ENCODE measurements at places on chromosomes 2 and 18.

DNA sequence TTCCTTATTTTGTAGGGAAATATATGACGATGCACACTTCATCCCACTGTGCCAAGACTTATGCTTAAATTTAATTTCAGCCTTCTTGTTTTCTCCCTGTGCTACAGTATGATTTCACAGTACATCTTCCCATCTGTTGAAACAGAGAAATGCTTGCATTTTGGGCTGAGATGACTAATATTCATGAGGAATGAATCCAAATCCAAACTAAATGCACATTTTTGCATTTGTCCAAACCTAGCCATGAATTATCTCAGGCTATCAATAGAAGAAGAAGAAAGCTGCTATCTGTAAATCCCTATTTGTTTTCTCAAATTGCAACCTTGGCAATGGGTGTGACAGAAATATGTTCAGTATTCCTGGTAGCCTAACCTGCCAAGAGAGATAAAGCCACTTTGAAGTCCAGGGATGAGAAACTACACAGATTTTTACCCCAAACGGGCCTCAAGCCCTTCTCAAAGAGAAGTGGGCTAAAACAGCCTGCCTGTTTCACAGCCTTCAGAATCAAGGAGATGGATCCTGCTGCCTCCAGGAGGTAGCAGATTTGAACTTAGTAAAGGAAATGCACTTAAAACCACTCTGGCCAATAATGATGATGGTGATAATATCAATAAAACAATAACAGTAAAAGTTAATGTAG, 306.9 kb upstream of the NT5C1B start:
- DNase-seq: no peak

GRCh38 chr2:85999061-85999831, 106.4 kb downstream of the POLR1A start:
- DNase-seq: no peak

GRCh38 chr2:114880046-114880445, 437.6 kb downstream of the DPP10 start:
- DNase-seq: no peak

DNA sequence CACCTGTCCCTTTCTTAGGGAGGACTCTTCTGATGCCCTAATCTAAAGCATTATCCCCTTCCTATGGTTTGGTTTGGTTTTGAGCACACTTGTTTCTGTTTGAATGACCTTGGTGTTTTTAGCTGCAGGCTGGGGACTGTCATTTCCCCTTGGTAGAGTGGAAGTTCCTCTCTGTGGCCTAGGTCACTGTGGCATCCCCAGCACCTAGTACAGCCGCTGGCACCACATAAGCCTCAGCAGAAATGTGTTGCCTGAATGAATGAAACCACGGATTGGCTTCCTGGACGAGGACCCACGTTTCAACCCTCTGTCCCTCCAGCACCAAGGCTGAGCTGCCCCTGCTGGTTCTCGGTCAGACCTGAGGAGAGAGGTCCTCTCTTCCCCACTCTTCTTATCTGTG, 159.9 kb downstream of the CTIF start:
- no peak for DNase-seq

- no peak for DNase-seq
These were observed 70.0 kb downstream of the ATP9B start for GRCh38 chr18:79139206-79139605.

- DNase-seq: no peak
These were observed 190.4 kb downstream of the NCK2 start for GRCh38 chr2:105935063-105935462.

DNA sequence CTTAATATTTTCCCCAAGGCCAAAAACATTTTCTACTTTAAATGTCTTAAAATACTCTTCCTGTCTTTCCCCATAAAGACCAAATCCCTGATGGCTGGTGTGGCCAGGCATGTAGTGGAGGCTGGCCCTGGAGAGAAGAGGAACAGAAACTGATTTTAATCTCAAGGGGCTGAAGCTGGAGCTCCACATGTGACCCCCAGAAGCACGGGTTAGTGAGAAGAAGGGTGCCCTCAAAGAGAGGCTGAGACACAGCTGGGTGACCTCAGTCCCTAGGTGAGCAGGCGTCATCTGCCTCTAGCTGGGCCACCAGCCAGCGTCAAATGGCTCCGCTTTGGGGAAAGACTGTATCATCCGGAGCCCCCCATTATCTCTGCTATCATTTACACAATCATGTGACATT, 19.3 kb upstream of the TMEM18 start:
- no peak for DNase-seq

DNA sequence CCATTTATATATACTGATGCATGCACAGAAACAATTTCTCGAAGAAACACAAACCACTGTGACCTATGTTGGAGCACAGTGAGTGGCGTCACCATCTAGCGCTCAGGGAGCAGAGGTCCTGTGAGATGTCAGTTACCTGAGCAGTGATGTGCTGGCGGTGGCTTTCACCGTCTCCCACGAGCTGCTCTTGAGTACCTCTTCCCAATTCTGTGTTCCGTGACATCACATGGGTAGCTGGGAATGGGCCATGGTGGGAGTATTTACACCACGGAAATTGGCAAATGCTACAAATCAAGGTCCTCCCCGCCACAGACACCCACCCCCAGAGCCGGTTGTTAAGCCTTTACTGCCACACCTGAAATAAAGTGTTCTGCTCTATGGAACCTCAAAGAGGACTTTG, 24.4 kb downstream of the GBX2 start:
- no peak for DNase-seq

DNA sequence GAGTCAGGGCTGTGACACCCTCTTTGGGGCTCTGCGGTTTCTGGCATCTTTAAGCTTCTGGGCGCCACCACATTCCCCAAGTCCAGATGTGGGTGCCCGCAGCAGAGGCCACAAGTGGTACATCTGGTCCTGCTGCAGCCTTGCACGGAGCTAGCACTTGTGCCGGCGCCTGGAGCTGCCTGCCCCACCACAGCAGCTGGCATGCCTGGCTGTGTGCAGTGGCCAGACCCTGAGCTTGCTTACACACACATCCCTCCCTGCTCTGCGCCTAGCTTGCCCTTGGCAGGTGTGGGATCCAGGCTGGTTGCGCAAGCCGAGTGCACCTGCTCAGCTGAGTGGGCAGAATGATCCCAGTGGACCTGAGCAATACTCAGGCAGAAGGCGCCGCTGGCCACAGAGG, 27.3 kb downstream of the SLC4A10 start:
- no peak for DNase-seq

GRCh38 chr18:6482198-6482977, 67.7 kb upstream of the L3MBTL4 start:
- DNase-seq: peak; percentile 54
